ENCODE measurements at places on chromosomes 7 and 10. TPM values are rescaled to one million over a fixed set of nuclear protein-coding genes. Genes with fewer than 3 reads are reported as not detected.

TMEM213 gene
- not detected for total RNA-seq

ENO4 gene
- total RNA-seq, result not detected

PNLIP gene
- not detected for total RNA-seq

SRI gene
- 65.8 TPM for total RNA-seq

NEURL1 gene
- 0.50 TPM for total RNA-seq

GRCh38 chr7:64882341-64883112 lies 20.5 kb upstream of the ZNF273 start:
- peak overlapping the region; percentile 58 for H3K4me3 ChIP-seq
- peaks cover 17% of the 10 kb centered on the region for H3K4me1 ChIP-seq
- H3K27me3 ChIP-seq, result peaks cover 79% of the 10 kb centered on the region
- peaks cover 3% of the 10 kb centered on the region for H3K36me3 ChIP-seq

- H3K4me1 ChIP-seq, result no peaks in the 10 kb centered on the region
- peaks cover 12% of the 10 kb centered on the region for H3K27me3 ChIP-seq
- no peak for DNase-seq
- H3K27ac ChIP-seq, result no peak overlapping the region
- H3K36me3 ChIP-seq, result peaks cover 3% of the 10 kb centered on the region
- no peak overlapping the region for H3K4me3 ChIP-seq
These were observed 968 bp upstream of the OPN4 start for GRCh38 chr10:86653379-86653778.

GRCh38 chr7:48875045-48875916 lies 49.1 kb upstream of the CDC14C start:
- H3K27me3 ChIP-seq, result no peaks in the 10 kb centered on the region
- no peak overlapping the region for H3K4me3 ChIP-seq
- H3K27ac ChIP-seq, result no peak overlapping the region
- DNase-seq, result no peak
- no peaks in the 10 kb centered on the region for H3K36me3 ChIP-seq

- DNase-seq, result no peak
- no peak overlapping the region for H3K4me3 ChIP-seq
- H3K36me3 ChIP-seq, result peaks cover 2% of the 10 kb centered on the region
- no peaks in the 10 kb centered on the region for H3K27me3 ChIP-seq
- H3K27ac ChIP-seq, result no peak overlapping the region
These were observed 65.5 kb downstream of the RALA start for GRCh38 chr7:39688611-39689480.

DNA sequence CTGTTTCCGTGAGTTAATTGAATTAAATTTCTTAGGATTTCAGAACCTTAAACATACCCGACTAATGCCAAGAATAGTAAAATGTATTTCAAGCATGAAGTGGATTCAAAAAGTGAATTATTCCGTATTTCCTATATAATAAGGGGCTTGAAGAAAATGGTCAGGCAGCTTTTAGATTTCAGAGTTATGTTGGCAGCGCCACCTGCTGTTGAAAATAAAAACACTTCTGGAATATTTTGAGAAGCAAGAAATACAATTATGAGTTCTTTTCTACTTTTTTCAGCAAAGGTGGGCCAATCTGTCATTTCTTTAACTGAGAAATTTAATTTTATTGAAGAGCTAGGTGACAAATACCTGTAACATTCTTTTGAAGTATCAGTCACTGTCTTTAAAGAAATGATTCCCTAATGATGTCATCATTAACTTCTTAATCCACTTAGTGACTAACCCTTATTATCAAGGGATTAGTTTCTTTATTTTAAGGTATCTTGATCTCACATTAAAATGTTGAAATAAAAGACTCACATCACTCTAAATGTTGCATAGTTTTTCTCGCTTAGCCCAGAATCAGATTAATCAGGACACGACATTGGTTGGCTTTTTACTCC lies 36.6 kb upstream of the AGR3 start:
- no peak overlapping the region for H3K4me3 ChIP-seq
- H3K27me3 ChIP-seq, result peaks cover 9% of the 10 kb centered on the region
- no peak overlapping the region for H3K27ac ChIP-seq
- no peak for DNase-seq

- no peak for DNase-seq
- H3K4me1 ChIP-seq, result no peaks in the 10 kb centered on the region
- H3K27ac ChIP-seq, result no peak overlapping the region
- no peaks in the 10 kb centered on the region for H3K36me3 ChIP-seq
- no peak overlapping the region for H3K4me3 ChIP-seq
These were observed 148.4 kb upstream of the STEAP1 start for GRCh38 chr7:90005836-90006235.

DNA sequence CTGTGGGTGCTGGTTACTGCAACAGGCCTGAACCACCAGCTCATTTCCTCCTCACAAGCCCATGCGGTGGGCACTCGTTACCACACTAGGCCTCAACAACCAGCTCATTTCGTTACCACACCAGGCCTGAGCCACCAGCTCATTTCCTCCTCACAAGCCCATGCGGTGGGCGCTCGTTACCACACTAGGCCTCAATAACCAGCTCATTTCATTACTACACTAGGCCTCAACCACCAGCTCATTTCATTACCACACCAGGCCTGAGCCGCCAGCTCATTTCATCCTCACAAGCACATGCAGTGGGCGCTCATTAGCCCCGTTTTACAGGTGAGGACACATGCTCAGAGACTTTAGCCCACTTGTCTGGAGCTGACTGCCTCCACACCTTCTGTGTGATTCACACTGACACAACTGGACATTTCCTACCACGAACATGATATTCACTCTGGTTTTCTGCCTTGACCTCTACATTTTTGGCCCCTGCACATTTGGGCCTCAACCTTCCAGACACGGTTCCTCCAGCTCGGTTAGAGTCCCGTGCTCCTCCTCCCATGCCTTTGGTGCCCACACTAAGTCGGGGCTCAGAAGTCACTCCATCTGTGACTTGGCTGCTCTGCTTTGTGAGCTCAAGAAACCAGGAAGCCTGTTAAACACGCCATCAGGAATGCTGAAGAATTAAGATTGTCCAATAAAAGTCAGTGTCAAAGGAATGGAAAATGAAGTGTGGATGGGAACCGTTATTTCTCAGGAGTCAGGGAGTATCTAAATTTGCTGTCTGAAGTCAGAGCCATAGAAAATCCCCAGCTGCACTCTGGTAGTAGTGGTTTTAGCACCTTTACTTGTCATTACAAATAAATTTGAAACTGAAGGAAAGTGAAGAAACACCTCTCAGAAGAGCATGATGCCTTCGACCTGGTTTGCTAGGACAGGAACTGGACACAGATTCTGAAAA lies 55.8 kb upstream of the LANCL2 start:
- H3K27ac ChIP-seq, result peak overlapping the region; percentile 84
- H3K4me1 ChIP-seq, result peaks cover 19% of the 10 kb centered on the region
- peaks cover 4% of the 10 kb centered on the region for H3K27me3 ChIP-seq
- H3K4me3 ChIP-seq, result peak overlapping the region; percentile 65
- peak; percentile 6 for DNase-seq

- DNase-seq, result no peak
- H3K4me1 ChIP-seq, result no peaks in the 10 kb centered on the region
- H3K27me3 ChIP-seq, result peaks cover 22% of the 10 kb centered on the region
- H3K27ac ChIP-seq, result no peak overlapping the region
- H3K36me3 ChIP-seq, result no peaks in the 10 kb centered on the region
These were observed 32.8 kb downstream of the MRPS33 start for GRCh38 chr7:140981951-140982350.

GRCh38 chr7:28758186-28758585 lies 199.9 kb downstream of the TRIL start:
- no peaks in the 10 kb centered on the region for H3K4me1 ChIP-seq
- no peak overlapping the region for H3K4me3 ChIP-seq
- no peaks in the 10 kb centered on the region for H3K27me3 ChIP-seq
- no peaks in the 10 kb centered on the region for H3K36me3 ChIP-seq

GRCh38 chr10:83760142-83760541 lies 379.2 kb upstream of the GHITM start:
- DNase-seq, result no peak
- H3K4me3 ChIP-seq, result no peak overlapping the region
- no peaks in the 10 kb centered on the region for H3K27me3 ChIP-seq
- H3K36me3 ChIP-seq, result no peaks in the 10 kb centered on the region

GRCh38 chr7:152633504-152633903 lies 42.4 kb downstream of the XRCC2 start:
- H3K4me1 ChIP-seq, result no peaks in the 10 kb centered on the region
- H3K27ac ChIP-seq, result no peak overlapping the region
- H3K27me3 ChIP-seq, result peaks cover 19% of the 10 kb centered on the region

- peak; percentile 49 for DNase-seq
- peaks cover 67% of the 10 kb centered on the region for H3K4me1 ChIP-seq
- peak overlapping the region; percentile 99 for H3K27ac ChIP-seq
- peak overlapping the region; percentile 97 for H3K4me3 ChIP-seq
- H3K36me3 ChIP-seq, result peaks cover 26% of the 10 kb centered on the region
These were observed 5.7 kb downstream of the GATA3 start for GRCh38 chr10:8060010-8060703.

- H3K27me3 ChIP-seq, result no peaks in the 10 kb centered on the region
- H3K27ac ChIP-seq, result no peak overlapping the region
- no peaks in the 10 kb centered on the region for H3K36me3 ChIP-seq
These were observed 70.4 kb upstream of the ITPRID1 start for GRCh38 chr7:31443457-31443856.

GRCh38 chr10:117441812-117442443 lies 66.7 kb upstream of the PDZD8 start:
- H3K4me3 ChIP-seq, result no peak overlapping the region
- H3K27me3 ChIP-seq, result peaks cover 23% of the 10 kb centered on the region
- no peaks in the 10 kb centered on the region for H3K36me3 ChIP-seq
- DNase-seq, result no peak
- H3K4me1 ChIP-seq, result no peaks in the 10 kb centered on the region
- H3K27ac ChIP-seq, result no peak overlapping the region

- H3K27ac ChIP-seq, result no peak overlapping the region
- H3K4me1 ChIP-seq, result no peaks in the 10 kb centered on the region
- no peak for DNase-seq
- no peaks in the 10 kb centered on the region for H3K36me3 ChIP-seq
These were observed 65.9 kb downstream of the DGKB start for GRCh38 chr7:14836571-14837189.

DNA sequence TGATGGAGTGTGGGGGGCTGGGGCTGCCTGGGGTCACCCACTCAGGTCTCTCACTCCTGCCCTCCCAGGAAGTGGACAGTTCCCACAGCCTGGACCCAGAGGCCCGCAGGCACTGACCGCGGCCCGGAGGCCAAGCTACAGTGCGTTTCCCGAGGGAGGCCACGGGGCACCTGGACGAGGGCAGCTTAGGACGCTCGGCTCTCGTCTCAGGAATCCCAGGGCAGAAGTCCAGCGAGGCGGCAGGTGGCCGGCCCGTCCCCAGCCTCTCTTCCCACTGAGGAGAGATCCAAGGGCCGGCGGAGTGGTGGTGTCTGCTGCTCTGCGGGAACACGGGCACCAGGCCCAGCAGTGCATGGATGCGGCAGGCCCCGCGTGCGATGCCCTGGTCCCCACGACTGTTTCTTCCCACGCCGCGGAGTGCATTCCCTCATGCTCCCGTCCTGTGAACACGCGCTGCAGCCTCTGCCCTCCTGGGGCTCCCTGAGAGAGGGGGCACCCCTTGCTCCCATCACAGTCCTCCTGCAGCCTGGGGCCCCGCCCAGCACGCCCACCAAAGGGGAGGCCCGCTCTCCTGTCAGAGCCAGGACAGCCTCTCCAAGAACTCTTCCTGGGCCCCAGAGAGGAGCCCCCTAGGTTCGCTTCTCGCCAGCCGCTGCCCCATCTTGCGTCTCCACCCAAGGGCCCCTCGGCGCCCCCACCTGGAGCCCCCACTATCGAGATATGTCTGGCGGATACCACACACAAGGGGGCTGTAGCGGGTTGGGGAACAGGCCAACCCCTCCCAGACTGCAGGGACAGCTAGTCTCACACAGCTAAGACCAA lies 24.3 kb upstream of the GPR146 start:
- H3K27ac ChIP-seq, result no peak overlapping the region
- peaks cover 9% of the 10 kb centered on the region for H3K4me1 ChIP-seq
- peaks cover 4% of the 10 kb centered on the region for H3K36me3 ChIP-seq
- H3K4me3 ChIP-seq, result no peak overlapping the region
- no peak for DNase-seq
